Lung (tissue), 17 donors: ENCODE measurements at places on chromosomes 2 and 18.
A peak's percentile ranks its signal among the peaks of the same experiment; 100 is the strongest.

DNA sequence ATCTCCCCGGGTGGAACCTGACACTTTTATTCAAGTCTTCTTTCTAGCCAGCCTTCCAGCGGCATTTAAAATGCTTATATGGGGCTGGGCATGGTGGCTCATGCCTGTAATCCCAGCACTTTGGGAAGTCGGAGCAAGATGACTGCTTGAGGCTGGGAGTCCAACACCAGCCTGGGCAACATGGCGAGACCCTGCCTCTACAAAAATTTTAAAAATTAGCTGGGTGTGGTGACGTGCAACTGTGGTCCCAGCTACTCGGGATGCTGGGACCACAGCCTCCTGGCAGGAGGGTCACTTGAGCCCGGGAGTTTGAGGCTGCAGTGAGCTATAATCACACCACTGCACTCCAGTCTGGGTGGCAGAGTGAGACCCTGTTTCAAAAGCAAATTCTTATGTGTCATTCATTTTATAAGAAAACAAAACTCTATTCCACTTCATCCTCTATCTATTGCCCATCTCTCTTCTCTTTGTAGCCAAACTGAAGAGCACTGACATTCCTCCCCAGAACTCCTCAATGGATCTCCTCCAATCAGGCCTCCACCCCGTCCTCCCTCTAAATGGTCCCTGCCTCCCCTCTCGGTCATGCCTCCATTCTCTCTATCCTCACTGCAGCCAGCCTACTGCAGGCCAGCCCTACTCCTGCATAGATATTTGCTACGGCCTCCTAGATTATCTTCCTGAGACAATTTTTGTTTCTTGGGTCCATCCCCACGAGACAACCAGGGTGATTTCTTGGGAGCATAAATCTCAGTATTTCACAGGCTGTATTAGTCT is 18.0 kb upstream of the RHOB start:
- DNase-seq: no peak

DNA sequence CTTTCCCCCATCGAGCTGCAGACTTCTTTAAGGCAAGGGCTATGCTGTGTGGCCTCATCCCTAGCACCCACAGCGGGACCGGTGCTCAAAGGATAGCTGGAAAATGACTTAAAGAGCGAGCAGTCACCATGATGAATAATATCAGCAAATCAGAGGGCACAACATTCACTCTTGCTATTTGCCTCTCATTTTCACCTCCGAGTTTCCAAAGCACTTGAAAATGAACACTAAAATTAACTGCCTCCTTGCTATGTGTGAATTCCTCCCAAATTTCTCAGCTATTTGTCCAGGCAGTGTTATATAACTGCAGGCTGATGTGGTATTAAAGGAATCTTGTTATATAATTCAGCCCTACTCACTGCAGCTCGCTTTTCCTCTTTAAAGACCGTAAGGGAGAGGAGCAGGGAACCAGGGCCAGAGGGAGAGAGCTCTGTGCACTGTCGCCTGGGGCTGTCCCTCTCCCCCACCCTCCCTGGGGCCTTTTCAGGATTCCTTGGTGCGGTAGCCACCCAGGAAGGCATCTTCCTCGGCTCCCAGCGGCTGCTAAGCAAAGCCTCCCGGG is 1.4 kb downstream of the CYS1 start:
- DNase-seq: no peak

DNA sequence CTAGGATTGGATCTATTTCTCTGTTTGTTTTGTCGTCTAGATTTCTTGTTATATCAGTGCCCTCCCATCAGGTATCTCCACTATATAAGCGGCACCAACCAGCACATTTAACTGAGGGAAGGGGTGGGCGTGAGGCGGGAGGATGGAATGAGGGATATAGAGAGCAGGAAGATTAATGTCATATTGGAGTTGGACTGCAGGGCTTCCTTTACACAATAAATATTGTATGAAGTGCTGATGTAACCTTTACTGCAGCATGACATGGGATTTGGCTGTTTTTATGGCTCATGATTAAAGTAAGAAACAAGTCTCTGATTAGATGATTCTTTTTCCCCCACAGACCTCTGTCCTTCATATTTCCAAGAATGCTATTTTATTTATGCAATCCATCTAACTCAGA is 54.8 kb downstream of the TMEM200C start:
- no peak for DNase-seq

- no peak for DNase-seq
Measured at GRCh38 chr2:220786216-220786615, 785.9 kb downstream of the EPHA4 start.

DNA sequence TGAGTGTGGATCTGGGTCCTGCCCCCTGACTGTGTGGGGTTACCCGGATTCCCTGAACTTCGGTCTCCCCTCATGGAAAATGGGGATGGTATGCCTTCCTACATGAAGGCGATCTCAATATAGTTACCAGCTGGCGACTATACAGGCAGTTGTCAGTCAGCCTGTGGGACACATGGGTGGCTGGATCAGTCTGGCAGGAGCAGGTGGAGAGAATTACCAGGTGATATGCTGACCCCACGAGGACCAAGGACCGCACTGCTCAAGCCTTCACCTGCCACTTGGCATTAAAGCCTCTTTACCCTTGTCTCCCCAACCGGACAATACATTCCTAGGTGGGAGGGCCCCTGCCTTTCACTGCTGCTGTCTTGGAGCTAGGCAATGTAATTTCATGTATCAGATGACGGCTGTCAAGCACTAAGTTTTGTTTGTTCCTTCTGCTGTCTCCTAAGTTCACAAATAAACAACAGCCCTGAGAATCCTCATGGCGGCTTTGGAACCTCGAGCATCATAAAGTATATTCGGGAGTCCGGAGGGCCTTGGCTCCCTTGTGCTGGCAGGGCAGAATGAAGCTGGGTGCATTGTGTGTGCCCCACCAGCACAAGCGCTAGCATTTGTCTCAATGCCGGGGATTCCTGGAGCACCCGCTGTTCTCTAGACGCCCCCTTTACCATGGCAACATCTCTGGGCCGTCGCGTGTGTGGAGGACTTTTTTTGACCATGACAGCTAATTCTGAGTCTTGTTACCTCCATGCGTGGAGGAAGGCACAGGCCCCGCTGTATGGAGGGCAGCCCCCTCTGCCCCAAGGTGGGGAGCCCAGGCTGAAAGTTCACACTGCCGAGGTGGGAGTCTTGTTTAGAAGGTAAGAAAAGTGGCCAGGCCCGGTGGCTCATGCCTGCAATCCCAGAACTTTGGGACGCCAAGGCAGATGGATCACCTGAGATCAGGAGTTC is 48.6 kb downstream of the PDCL3 start:
- no peak for DNase-seq

DNA sequence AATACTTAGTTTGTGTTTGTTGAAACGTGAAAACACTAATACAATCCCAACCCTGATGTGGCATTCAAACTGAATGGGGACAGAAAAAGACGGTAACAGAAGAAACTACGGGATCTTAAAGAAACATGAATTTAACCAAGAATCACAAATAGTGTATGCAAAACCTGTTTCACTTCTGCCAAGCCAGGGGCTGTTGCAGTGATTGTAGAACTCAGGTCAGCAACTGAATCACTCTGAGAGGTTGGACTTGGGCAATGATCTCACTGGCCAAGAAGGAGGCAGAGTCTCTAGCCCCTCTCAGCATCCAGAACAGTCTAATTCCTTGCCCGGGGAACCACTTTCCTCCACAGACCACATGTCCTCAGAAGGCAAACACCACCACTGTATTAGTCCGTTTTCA is 54.9 kb upstream of the CRIM1 start:
- DNase-seq: no peak

DNA sequence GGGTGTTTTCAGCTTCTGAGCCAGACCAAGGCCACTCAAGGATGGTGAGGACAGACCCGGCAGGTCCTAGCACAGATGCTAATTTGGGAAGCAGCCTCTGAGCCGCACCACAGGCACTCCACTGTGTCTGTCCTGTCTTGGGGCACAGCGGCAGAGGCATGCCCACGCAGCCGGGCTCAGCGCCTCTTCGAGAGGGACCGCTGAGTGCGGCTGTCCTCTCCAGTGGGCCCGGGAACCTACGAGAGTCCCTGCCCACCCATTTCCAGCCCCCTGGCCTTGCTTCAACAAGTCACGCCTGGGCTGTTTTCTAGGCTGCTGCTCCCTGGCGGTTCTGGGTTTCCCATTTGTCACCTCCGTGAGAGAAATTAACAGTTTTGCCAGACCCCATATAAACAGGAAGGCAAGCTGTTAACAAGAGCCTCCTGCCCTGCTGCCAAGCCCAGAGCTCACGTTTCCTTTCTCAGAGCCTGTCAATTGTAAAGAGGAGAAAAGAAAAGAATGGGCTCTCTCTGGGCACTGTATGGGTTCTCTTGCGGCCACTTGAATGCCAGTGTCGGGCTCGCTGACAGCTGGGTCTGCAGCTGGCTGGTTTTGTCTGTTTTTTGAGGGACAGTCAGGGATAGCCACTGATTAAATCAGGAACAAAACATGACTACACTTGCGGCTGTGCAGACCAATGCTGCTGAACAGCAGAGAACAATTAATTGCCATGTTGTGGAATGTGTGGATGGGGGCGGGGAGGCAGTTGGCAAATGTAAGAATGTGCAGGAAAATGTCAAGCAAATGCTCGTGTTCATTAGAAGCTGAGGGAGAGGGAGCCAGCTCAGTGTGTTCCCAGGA is 30.6 kb downstream of the TMEM17 start:
- peak; percentile 59 for DNase-seq

- no peak for DNase-seq
Measured at GRCh38 chr2:163493359-163494298, 242.2 kb downstream of the FIGN start.

DNA sequence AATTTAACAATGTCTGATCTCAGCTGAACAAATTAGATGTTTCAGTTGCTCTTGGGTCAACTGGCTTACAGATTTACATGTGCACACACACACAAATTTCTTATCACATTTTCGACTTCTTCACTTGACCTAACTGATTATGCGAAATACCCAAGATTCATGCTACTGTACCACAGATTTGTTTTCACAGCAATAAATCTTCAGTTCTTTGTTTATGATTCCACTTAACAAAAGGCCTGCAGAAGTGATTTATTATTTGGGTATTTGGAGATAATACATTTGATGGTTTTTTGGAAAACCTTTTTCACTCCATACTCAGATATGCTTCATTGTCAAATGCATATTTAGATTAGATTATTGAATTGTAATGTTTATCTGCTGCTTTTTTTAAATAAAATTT is 129.0 kb downstream of the GALNT1 start:
- no peak for DNase-seq

DNA sequence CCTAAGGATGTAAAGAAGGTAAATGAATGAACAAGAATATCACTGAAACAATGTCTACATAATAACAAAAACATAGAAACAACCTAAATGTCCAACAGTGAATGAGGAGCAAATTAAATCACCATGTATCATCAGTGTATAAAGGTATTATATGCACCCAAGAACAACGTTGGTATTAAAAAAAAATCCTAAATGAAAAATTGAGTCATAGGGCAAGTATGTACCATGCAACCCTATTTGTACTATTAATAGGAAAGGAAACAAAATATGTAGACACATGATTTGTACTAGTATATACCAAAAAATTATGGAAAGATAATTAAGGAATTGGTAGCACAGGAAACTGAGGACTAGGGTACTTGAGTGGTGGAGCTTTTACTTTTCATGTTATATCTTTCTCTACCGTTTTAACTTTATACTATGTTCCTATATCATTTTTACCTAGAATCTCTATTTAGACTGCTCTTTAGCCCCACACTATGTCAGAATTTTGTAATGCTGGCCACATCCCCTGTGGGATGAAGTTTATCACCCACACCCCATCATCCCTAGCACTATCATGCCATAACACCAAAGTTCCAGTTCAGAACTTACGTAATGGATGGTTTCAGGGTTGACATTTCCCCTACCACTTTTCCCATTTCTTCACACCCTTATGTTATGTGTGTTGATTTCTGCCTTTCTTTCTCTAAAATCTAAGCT is 25.6 kb downstream of the IKZF2 start:
- peak; percentile 50 for DNase-seq

DNA sequence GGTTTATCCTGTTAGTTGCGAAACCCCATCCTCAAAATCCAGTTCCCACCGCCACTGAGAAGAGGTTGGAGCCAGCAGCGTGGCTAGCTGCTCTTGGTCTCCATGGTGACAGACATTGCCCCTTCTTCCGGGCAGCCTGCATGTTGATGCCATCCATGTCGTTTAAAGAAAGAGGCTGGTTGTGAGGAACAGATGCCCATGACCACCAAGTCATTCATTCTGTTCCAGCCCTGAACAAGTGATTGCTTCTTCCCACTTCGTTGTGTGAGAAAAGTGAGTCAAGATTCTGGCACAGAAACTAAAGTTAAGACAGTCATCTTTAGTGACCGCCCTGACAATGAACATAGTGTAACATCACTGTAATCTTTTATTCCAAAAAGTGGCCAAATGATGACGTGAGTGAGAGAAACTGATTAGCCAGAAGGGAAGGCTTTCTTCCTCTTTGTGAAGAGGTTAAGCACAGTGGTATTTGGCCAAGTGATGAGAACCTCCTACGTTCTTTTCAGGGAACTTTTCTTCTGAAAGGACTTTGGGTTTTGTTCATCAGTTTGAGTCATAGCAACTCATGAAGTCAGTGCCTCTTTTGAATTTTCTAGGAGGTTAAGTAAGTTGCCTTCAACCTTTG is 272.5 kb downstream of the GALR1 start:
- no peak for DNase-seq

DNA sequence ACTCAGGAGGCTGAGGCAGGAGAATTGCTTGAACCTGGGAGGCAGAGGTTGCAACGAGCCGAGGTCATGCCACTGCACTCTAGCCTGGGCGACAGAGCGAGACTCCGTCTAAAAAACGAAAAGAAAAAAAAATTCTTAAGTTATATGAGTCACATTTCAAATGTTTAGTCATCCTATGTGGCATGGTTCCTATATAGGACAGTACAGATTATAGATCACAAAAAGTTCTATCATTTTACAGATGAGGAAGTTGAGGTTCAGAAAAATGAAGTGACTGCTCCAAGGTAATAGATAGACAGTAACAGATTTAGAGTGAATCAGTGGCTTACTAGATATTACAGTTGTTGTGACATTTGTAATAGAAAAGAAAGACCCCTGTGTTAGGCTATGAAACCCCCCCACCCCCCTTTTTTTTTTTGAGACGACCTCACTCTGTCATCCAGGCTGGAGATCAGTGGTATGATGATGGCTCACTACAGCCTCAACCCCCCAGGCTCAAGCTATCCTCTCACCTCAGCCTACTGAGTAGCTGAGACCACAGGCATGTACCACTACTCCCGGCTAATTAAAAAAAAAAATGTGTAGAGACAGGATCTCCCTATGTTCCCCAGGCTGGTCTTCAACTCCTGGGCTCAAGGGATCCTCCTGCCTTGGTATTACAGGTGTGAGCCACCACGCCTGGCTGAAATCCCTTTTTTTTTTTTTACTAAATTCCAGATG is 22.7 kb downstream of the PTPN4 start:
- DNase-seq: no peak

DNA sequence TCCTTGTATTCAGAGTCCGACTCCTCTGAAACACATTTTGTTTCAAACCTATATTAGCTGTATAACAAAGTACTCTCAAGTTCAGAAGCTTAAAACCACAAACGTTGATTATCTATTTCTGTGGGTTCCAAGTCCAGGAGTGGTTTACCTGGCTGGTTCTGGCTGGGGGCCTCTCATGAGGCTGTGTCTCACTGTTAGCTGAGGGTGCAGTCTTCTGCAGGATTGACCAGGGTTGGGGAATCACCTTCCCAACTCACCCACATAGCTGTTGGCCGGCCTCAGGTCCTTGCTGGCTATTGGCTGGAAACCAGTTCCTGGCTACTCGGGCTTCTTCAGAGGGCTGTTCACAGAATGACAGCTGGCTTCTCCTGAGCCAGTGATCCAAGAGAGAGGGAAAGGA is 18.0 kb upstream of the ATIC start:
- DNase-seq: no peak

GRCh38 chr18:44796429-44797428 is 116.0 kb downstream of the SETBP1 start:
- peak; percentile 41 for DNase-seq

GRCh38 chr2:183292028-183292427 is 167.8 kb downstream of the NUP35 start:
- DNase-seq: no peak
